ENCODE measurements at places on chromosomes 12 and 14. TPM values are rescaled to one million over a fixed set of nuclear protein-coding genes. Genes with fewer than 3 reads are reported as not detected.

The ACRBP gene
- total RNA-seq, result 2.6 TPM

The COCH gene
- total RNA-seq, result 0.58 TPM

The ADGRD1 gene
- total RNA-seq, result 2.7 TPM

The FAM186B gene
- not detected for total RNA-seq

The SCFD1 gene
- 70.7 TPM for total RNA-seq

The OR11H6 gene
- total RNA-seq, result not detected

The VWF gene
- total RNA-seq, result 0.08 TPM

The TAS2R31 gene
- 2.1 TPM for total RNA-seq

The AREL1 gene
- total RNA-seq, result 30.7 TPM

The ERO1A gene
- total RNA-seq, result 329 TPM

The BCAT1 gene
- 21.3 TPM for total RNA-seq

The ERP27 gene
- 9.4 TPM for total RNA-seq

The TPH2 gene
- total RNA-seq, result not detected

GRCh38 chr14:93723001-93723400 lies 65.3 kb downstream of the PRIMA1 start:
- ATAC-seq, result no peak

GRCh38 chr12:116535241-116535640 lies 23.9 kb upstream of the MAP1LC3B2 start:
- ATAC-seq, result no peak

GRCh38 chr12:13099066-13099843 lies 4.2 kb downstream of the GSG1 start:
- no peak for ATAC-seq

DNA sequence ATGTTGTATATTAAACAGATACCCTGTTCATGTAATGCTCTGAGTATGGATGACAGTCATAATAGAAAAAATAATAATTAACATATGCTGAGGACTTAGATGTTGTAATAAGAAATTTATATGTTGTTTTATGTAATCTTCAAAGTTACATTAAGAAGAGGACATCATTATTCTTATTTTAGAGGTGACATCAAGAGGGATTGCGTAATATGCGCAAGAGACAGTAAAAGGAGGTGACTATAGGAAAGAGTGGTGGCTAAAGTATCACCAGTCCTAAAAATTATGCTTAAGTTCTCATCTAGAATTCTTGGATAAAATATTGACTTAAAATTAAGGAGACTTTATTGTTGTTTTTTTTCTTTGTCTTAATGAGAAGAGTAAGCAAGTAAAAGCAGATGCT lies 323.9 kb downstream of the KCNC2 start:
- ATAC-seq, result no peak

- ATAC-seq, result no peak
These were observed 11.9 kb upstream of the DHRS4 start for GRCh38 chr14:23941669-23942068.

- no peak for ATAC-seq
These were observed 2.0 kb upstream of the PPFIBP1 start for GRCh38 chr12:27521981-27522380.

DNA sequence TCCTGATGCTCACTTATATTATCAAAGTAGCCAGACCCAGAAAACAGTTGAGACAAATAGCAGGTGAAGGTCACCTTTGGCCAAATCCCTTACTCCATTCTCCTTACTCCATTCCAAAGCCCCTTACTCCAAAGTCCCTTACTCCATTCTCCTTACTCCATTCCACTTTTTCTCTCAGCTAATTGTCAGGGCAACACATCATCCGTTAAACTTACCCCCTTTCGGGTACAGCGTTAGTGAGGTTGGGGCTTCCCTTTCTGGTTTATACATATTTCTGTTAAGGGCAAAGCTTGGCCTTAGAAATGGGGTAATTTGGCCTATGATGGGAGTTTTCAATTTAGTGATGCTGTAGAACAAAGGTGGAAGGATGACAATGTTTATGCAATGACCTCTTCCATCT lies 111.8 kb upstream of the CCND2 start:
- ATAC-seq, result no peak

GRCh38 chr14:53090853-53091252 lies 62.3 kb downstream of the DDHD1 start:
- no peak for ATAC-seq

GRCh38 chr14:57464008-57464730 lies 29.5 kb downstream of the CCDC198 start:
- no peak for ATAC-seq

- ATAC-seq, result no peak
These were observed at the start of gene OR6S1 for GRCh38 chr14:20641591-20641990. OR6S1 (minus strand) TSS chr14:20641691; CDS start chr14:20641691, 0 bp downstream.

DNA sequence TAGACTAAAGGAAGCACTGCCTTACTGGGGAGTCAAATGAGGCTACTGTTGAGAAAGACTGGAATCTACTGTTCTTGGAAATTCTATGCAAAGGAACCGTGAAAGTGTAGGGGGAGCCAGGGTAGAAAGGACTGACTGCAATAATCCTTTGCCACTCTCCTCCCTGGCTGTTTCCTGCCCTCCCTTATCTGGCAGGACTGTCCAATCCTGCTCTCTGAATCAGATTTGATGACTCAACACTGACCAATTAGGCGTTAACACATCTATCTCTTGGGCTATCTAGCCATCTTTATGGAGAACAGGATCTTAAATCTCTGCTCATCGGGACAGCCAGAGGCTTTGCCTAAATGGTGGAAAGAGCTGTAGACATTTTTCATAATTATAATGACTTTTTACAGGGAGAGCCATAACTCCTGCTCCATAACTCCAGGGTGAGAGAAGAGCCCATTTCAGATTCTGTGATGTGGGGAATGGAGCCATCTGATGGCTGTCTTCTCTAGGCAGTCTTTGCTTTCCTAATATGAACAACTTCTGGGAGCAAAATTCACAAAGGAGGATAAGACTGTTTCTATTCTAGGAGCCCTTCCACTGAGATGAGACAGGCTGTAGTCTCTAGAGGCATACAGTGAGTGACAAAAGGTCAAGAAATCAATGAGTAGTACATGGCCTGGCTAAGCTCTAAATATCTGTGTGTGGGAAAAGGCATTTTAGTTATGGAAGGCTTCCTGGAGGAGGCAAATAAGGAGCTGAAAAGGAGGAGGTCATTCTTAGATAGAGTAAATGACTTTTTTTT lies 68.9 kb upstream of the CISTR start:
- ATAC-seq, result no peak

- ATAC-seq, result no peak
These were observed 18.2 kb downstream of the SSTR1 start for GRCh38 chr14:38225946-38226345.

- no peak for ATAC-seq
These were observed 16.0 kb downstream of the EIF2B2 start for GRCh38 chr14:75018694-75019093.

DNA sequence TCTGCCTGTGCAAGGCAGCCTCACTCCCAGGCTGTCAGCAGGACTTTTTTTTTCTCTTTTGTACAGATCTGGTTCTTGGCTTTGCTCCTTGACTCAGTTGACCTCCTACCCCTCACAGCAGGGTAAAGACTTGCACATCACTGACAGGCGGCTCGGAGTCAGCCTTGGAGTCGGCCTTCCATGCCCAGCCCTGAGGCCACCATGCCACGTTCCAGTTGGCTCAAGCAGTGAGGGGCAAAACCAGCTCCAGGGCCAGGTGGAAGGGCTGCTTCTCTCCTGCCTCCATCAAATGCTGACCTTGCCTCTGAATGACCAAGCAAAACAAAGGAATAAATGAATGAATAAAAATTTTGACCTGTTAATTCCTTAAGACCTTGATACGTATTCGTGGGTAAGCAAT lies 27.6 kb downstream of the JAG2 start:
- no peak for ATAC-seq

DNA sequence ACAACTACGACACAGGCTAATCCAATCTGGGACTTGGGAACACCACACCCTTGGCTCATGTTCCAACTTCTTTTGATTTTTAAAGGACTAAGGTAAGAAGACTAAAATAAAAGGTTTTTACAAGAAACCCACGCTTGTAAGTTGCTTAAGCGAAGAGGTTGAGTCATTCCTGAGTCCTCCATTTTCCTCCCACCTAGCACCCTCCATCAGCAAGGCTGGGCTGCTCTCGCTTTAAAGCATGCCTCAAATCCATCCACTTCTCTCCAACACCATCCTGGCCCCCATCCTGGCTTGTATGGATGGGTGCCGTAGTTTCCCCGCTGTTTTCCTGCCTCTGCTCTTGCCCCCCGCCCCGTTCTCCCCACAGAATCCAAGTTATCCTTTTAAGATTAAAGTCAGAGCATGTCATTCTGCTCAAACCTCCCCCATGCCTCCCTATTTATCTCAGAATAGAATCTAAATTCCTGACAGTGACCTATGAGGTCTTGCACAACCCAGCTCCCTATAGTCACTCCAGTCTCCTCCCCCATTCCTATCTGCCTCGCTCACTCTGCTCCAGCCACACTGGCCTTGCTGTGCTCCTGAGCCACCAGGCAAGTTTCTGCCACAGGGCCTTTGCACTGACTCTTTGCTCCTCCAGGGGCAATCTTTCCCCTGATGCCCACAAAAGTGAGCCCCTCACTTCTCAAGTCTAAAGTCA lies 34.5 kb downstream of the SCARB1 start:
- ATAC-seq, result no peak

GRCh38 chr12:30877105-30877875 lies 49.3 kb upstream of the TSPAN11 start:
- ATAC-seq, result no peak

GRCh38 chr12:124165695-124166094 lies 129.2 kb upstream of the RFLNA start:
- ATAC-seq, result no peak

DNA sequence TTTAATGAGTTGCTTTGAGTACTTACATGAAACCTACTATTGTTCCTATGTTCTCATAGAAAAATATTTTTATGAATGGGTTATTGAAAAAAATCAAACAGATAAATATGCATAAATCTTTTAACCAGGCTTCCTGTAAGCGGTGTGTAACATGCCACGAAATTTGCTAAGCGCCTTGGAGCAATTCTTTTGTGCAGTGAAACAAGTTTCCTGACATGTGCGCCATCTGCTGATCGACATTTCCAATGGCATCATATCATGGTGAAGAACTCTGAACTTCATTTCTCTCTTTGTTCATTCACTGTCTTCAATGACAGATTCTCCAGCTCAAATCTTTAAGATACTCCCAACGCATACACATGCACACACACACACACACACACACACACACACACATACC lies 145.6 kb upstream of the NAV3 start:
- ATAC-seq, result no peak

- ATAC-seq, result peak; percentile 97
These were observed 14.6 kb downstream of the GTF2A1 start for GRCh38 chr14:81206115-81206514.

DNA sequence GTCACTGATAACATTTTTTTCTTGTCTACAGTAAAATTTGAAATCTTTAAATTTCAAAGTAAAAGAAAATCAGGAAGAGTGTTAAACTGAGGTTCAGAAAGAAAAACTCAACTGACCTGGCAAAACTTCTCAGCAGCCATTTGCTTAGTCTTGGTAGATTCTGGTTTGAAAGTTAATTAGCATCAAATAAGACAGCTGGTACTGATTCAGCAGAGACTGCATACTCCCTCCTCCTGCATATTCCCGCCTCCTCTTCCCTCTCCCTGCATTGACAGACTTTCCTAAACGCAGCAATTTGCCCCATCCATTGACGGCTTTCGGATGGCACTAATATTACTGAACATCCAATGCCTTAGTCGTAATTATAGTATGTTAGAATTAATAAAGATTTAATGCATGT lies 520.8 kb downstream of the FLRT2 start:
- ATAC-seq, result no peak

GRCh38 chr12:113860059-113860820 lies 105.9 kb downstream of the RBM19 start:
- ATAC-seq, result no peak

DNA sequence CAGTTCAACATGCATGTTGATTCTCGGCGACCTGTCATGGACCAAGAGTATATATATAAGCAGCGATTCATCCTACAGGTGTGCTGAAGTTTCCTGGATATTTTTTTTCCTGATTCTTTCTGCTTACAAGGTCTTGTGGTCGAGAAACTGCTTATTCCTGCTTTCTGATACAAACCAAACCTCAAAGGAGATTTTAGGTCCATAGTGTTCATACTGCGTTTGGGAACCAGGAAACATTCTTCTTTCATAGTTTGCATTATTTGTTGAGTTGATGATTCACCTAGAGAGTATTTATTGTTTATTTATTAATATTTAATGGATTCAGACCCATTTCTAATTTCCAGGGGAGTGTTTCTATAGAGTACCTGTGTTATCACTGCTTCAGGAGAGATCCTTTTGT lies 70.7 kb upstream of the ASPG start:
- ATAC-seq, result no peak

DNA sequence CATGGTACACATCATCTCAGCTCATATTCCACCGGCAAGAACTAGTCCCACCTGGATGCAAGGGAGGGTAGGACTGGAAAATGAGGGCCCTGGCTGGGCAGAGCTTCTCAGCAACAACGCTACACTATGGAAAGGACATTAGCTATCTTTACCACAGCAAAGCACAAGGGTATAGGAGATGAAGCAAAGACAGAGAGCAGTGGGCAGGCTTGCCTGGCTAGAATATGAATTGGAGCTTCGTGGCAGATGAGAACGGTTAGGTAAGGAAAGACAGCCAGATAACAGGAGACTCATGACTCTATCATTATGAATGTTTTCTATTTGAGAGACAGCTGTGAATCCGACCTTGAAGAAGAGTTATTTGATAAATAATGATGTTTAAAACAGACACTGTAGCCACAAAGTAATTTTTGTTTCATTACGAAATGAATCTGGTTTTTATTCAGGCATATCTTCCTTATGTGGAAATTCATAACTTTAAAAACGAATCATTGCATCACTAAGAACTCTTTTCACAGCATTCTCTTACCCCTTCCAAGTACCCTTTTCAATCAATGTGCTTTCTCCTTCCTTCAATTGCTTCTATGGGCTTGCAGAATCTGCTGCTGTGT lies 59.1 kb upstream of the PCED1B start:
- no peak for ATAC-seq

DNA sequence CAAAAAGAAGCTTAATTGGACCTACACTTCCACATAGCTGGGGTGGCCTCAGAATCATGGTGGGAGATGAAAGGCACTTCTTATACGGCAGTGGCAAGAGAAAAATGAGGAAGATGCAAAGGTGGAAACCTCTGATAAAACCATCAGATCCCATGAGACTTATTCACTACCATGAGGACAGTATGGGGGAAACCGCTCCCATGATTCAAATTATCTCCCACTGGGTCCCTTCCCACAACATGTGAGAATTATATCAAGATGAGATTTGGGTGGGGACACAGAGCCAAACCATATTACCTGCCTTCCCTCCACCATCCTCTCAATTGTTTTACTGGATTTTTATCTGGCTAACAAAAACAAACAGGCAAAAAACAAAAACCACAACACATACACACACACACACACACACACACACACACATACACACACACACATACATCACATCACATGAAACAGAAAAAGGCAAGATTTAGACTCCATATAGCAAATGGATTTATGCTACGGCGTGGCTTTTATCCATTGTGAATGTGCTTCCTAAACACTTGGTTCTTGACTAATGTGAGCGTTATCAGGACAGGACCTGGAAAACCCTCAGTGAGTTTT lies 66.7 kb downstream of the ZFP36L1 start:
- ATAC-seq, result no peak

DNA sequence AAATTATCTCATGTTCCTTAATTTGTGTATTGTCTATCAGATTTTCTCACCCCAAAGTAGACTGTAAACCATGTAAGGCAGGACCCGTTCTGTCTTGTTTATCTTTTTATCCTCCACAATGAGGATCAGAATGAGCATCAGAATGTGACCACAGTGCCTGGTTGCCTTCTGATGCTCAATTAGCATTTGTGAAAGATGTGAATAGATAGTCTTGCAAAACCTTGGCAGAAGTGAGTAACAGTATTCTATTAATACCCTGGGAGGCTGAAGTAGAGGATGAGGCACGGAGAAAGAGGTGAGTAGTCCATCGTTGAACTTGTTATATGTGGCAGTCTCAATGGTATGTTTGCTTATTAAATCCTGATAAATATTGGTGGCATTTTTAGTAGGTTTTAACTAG lies 781.4 kb downstream of the NRXN3 start:
- no peak for ATAC-seq
